AG04450 (cell line): ENCODE measurements at places on chromosomes 3 and 15.

- no peak for DNase-seq
Observed at GRCh38 chr3:186854954-186855353, 12.4 kb downstream of the ADIPOQ start.

- no peak for DNase-seq
Observed at GRCh38 chr3:163924600-163924999, 1153.7 kb downstream of the SI start.

DNA sequence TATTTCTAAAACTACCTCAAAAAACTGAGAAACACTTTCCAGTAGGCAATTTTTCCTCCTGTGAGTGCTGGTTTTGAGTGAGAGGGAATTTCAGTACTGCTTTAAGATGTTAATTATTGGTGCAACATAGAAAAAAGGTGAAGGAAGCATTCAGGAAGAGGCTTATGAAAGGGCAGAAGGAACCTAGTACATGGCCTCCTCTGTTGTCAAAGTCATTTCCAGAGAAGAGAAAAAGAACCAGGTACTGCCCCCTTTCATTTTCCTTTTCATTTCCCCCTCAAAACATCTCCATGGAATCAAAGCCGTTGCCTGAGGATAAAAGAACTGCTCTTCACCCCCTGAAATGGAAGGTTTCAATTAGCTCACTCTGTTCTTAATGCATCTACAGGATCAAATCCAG is 19.8 kb downstream of the RARRES1 start:
- DNase-seq, result no peak

DNA sequence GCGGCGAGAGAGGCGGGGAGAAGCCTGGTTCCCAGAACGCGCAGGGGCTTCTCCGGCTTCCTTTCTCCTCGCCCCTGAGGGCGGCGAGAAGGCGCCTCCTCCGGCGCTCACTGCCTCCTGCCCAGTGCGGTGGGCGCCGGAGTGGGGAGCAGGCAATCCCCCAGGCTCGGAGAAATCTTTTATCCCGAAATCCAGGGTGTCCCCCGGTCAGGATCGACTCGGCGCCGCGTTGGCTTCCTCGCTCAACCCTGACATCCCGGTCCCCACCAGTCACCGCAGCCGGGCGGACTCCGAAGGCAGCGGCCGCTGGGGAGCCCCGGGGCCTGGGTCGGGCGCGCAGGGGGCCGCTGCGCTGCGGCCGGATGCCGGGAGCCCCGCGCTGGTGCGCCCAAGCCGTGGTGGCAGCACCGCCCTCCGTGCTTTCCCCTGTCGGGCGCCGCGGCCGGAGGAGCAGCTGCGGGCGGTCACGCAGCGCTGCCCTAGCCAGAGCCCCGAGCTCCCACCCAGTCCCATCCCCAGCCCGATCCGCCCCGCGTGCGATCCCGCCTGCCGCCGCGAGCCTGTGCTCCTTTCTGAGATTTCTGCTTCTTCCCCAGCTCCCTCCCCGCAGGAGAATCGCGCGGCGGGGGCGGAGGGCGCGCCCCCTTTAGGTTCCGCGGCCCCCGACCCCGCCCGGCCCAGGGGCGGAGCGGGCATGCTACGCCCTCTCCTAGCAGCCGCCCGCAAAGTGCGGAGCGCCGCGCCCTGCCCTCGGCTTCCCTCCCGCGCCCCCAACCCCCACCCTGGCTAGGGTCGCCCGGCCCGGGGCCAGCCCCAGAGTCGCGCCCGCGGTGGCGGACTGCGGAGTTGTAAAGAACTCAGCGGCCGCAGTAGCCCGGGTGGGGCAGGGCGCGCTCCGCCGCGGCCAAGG is 683 bp upstream of the CACNA2D3 start:
- DNase-seq, result no peak

- no peak for DNase-seq
Observed at GRCh38 chr3:39497753-39498152, 30.3 kb downstream of the MOBP start.

- DNase-seq, result no peak
Observed at GRCh38 chr15:75069301-75069925, 46.0 kb downstream of the PPCDC start.

- no peak for DNase-seq
Observed at GRCh38 chr15:58419803-58420524, 11.8 kb upstream of the LIPC start.

- DNase-seq, result no peak
Observed at GRCh38 chr3:182133752-182134151, 422.0 kb downstream of the SOX2 start.

DNA sequence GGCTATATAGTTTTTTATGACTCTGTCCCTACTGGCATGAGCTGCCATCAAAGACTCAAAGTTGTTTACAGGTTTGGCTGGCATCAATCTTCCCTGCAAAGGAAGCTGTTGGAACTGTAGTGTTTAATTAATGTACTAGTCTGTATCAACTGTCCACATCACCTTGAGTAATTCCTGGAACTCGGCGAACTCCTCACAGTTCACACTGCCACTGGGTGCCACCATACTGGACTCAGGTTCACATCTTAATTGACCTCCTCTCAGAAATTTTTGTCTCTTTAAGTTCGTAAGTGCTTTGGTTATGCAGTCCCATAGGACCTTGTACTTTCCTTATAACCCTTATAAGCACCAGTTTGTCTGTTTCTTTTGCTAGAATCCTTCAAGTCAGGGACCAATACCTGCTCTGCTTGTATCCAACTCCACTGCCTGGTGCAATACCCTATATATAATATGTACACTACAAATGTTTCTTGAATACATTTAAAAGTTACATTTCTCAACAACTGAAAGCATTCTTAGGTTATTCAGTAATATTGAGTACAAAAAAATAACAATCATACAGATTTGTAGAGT is 3.2 kb downstream of the HIGD1A start:
- DNase-seq, result no peak

GRCh38 chr3:141487521-141488252 is 860 bp downstream of the RASA2 start:
- no peak for DNase-seq

GRCh38 chr3:42526616-42527367 is 24.3 kb downstream of the VIPR1 start:
- no peak for DNase-seq

DNA sequence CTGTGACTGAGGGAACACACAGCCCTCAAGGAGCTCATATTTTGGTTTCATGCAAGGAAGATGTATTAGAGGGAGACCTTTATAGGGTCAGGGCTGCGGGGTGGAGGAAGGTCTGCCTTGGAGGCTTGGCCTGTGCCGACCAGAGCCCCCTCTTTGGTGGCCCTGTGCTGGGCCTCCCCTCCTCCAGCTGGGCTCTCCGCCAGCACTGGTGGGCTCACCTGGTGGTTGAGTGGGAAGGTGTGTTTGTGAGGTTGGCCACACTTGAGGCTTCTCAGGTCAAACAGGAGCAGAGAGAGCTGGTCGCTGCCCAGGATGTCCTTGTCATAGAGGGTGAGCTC is 2.6 kb downstream of the PLA2G4F start:
- DNase-seq, result no peak

DNA sequence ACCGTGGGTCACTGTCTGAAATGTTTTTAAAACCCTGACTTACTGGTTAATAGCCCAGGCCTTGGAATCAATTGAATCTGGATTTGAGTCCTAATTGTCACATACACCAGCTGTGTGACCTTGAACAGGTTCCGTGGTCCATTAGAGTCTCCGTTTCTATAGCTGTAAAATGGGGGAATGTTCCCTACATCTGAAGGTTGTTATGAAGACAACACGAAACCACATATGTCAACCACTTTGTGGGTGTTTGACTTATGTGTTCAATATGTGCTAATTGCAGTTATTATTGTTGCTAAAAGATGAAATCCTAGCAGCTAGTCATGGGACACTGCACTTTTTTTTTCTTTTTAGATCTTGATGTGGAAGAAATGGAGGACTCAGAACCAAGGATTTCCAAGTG is 35.3 kb downstream of the ZBTB38 start:
- no peak for DNase-seq

DNA sequence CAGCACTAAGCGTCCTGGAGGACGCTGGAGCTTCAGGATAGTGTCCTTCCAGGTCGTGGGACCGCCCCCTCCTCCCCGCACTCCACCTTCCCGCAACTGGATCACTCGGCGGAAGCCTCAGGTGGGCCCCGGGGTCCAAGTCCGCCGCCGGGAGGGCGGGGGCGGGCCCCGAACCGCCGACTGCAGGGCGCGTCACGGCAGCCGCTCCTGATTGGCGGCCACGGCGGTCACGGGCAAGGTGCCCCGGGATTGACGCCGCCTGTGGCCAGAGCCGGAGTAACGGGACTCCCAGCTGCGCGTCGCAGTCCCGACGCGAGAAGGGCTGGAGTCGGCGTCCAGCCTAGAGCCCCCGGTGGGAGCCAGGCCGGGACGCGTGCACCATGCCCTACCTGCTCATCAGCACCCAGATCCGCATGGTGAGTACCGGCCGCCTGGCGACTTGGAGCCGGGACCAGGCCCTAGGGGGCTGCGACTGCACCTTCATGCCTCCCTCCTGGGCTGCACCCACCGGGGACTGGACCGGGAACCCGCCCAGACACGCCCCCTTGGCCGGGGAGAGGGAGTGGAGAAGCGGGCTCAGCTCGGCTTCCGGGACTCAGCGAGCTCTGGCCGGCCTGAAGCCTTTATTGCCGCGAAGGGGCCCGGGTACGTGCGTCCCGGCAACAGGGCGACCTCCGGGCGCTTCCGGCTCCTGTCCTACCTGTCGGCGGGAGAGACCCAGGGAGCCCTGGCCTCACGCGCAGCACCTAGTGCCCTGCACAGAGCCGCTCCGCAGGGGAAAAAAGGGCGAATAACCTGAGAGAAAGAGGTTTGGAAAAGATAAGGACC is at the start of gene GCHFR:
GCHFR (plus strand) TSS at position 268 of the 828 bp plus-strand sequence; CDS start at position 381, 113 bp downstream.
- DNase-seq, result no peak

DNA sequence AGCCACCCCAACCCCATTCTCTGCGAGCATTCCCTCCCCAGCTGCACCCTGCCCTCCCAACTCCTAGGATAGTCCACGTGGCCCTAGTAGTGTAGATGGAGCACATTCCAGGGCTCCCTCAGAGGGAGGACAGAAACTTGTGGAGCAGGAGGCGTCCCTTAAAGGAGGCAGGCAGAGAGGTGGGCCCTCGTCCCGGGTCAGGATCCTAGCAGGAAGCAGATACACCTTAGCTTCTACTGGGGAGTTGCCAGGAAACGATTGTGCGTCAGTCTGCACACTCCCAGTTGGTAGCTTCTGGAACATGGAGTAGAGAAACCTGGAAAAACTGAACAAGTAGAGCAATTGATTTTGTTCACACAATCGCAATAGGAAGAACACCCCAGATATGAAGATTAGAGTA is 43.9 kb upstream of the KLHL25 start:
- no peak for DNase-seq

GRCh38 chr3:184600685-184601377 is 39.2 kb downstream of the EPHB3 start:
- no peak for DNase-seq

GRCh38 chr3:69838217-69838616 is 99.0 kb downstream of the MITF start:
- DNase-seq, result peak; percentile 94

DNA sequence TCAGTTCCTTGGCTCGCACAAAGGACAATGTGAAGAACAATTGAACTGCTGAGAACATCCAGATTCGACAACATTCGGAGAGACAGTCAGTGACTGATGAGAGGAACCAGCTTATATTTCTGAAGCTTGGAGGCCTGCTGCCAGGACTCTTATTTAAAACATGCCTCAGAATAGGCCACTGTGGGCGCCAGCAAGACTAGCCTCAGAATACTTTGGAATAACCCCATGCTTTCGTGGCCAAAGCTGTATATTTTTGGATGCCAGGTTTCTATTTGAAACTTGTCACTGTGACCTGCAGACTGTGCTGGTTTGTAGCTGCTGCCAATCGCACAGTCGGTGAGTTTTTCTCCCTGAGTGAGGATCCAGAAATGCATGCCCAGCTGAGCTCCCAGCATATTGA is 129.9 kb upstream of the UBE3A start:
- no peak for DNase-seq

DNA sequence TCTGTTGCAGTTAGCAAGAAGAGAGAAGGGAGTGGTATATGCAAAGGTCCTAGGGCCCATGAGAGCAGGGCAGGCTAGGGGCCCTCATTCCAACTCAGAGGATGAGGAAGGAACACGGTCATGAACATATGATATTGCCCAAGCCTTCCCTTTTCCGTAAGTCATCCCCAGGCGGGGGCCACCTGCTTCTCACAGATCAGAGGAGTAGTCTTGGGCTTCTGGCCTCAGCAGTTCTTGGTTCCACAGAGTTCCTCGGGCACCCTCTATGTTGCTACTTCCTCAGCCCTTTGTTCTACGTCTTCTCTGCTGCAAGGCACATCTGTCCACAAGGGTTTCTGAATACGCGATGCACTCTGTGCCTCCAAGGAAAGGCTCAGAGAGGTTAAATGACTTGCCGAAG is 25.3 kb downstream of the EPHB3 start:
- no peak for DNase-seq

GRCh38 chr3:44184319-44184953 is 57.2 kb upstream of the TOPAZ1 start:
- no peak for DNase-seq

DNA sequence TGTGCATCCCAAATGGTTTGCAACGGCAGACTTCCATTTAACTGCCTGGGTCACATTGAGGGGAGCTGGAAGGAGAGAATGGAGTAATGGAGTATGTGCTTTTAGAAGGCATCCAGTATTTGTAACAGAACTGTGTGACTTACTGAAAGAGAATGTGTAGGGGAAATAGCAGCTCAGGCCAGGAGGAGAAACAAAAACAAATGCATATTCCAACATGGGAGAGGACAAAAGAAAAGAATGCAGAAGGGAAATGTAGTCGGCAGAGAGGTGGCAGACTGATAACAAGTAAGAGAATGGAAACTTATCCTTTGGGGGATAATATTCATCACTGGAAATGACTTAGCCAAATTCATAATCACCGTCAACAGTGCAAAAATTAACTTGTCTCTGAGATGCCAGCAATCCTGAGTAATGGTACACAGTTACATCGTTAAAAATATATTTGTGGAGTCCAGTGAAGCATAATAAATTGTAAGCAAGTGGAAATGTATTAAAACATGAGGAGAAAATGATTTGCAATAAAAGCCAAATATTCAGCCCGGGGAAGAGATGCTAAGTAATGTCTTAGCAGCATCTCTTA is 294.9 kb upstream of the SGO1 start:
- DNase-seq, result no peak

GRCh38 chr3:118637846-118638245 is 396.8 kb downstream of the IGSF11 start:
- no peak for DNase-seq

DNA sequence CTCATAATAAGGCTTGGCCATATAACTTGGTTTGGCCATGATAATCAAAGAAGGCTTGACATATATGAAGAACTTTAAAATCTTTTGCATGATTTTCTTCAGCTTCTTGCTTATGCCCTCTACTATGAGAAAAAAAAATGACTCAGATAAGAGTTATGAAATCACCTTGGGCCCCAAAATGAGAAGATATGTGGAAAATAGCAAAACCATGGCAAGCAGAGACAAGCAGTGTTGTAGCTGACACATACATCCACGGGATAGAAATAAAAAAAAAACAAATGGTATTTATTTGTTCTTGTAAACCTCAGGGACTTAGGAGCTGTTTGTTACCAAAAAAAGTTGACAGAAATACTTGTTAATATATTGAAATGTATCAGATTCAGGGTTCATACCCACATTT is 614.8 kb upstream of the BCHE start:
- DNase-seq, result no peak

- DNase-seq, result no peak
Observed at GRCh38 chr3:157406394-157406793, 30.3 kb upstream of the PTX3 start.
